ENCODE measurements at places on chromosomes 6 and 20.

DNA sequence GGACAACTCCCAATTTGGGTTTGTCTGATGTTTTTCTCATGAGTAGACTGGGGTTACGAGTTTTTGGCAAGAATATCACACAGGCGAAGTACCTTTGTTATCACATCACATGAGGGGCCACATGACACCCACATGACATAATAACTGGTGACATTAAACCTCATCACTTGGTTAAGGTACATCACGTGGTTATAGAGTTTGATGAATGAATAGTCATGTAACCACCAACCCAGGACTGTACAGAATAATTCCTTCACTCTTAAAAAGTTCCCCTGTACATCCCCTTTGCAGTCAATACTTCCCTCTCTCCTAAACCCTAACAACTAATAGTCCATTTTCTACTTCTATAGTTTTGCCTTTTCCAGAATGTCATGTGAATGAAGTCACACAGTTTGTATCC, 83.4 kb downstream of the REV3L start:
- no peak for DNase-seq

- peak; percentile 39 for DNase-seq
Observed at GRCh38 chr6:47132724-47133123, 90.6 kb upstream of the ADGRF1 start.

- no peak for DNase-seq
Observed at GRCh38 chr6:36920546-36920945, 34.0 kb upstream of the PI16 start.

GRCh38 chr20:20806121-20807095, 94.0 kb upstream of the RALGAPA2 start:
- no peak for DNase-seq

DNA sequence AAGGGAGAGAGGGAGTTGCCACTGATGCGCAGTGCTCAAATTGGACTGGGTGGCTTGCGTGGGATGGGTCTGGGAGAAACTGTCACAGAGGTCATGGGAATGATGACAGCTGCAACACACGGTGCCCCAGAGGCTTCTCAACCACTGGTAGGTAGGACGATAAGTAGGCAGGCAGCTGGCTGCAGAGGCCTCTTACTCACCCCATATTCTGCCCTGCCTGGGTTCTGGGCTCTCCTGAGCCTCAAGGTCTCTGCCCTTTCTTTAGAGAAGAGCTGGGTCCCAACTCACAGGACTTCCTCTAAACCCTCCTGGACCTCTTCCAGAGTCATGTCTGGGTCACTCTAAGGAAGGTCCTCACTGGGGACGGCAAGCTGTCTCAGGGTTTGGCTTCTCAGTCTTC, 37.2 kb upstream of the RNF24 start:
- DNase-seq = no peak

- DNase-seq = no peak
Observed at GRCh38 chr6:65448866-65449265, 258.2 kb downstream of the EYS start.

DNA sequence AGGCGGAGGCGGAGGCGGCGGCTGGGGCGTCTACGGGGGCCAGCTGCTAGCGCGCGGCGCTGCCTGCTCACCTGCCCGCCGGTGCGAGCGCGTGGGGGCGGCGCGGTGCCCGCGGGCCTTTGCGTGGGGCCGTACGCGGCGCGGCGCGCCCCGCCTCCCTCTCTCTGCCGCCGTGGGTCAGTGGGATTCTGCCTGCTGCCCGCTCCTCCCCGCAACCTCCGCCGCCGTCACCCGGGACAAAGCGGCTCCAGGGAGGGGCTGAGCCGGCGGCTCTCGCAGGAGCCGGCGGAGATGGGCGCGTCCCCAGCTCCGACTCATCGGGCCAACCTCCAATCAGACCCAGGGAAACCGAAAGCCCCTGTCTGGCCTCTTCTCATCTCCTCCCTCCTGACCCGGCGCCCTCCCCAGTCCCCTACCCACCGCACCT, at the start of gene RCAN2:
Gene RCAN2 (minus strand): TSS at position 249 of the 427 bp plus-strand sequence.
- DNase-seq = peak; percentile 76

GRCh38 chr6:25695671-25696070, 43.7 kb downstream of the SCGN start:
- no peak for DNase-seq

DNA sequence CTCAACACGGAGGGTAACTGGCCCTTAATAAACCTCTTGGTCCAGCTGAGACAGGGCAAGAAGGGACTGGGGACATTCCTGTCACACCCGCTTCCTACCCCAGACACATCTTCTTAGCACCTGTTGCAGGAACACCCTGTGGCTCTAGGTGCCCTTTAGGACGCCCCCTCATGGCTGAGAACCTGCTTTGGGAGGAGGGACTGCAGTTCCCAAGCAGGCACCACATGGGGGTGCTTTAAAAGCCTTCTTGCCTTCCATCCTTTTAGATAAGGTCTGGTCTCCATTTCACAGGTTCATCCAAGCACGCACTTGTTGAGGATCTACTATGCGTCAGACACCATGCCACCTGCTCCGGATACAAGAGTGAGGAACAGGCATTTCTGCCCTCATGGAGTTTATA, 26.6 kb downstream of the NSFL1C start:
- DNase-seq = no peak

Data from HEK293T (cell line).